Hematopoietic multipotent progenitor cell treated with erythropoietin and hydrocortisone succinate and interleukin-3 and kit ligand, for 6 days (in vitro differentiated cells): ENCODE measurements at places on chromosomes 7 and 10.

DNA sequence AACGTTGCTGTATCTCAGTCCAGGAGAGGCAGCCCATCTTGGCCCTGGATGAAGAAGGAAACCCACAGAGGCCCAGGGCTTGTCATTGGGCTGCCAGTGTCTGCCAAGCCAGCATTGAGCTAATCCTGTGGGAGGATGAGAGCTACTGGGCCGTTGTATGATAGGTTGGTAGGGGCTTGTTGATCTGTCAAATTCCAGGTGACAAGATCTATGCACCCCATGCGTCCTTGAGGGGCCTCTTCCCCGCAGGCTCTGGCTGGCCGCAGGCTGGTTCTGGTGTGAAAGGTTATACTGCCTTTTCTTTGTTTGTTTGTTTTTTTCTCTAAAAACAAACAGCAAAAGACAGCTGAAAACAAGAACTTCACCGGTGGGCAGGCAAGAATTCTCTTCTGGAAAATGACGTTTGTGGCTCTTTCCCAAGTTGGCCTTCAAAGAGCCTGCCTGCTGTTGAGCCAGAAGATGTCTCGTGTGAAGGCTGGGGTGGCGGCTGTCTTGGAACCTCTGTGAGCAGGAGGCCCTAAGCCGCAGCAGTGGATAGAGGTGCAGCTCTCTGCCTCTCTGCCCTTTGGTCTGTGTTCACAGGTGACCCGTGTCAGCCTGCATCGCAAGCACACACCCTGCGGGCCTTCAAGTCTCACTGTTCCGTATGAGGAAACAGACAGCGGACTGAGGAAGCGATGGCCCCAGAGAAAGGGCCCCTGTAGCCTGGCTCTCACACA lies 23.3 kb downstream of the CYP17A1 start:
- DNase-seq: no peak

DNA sequence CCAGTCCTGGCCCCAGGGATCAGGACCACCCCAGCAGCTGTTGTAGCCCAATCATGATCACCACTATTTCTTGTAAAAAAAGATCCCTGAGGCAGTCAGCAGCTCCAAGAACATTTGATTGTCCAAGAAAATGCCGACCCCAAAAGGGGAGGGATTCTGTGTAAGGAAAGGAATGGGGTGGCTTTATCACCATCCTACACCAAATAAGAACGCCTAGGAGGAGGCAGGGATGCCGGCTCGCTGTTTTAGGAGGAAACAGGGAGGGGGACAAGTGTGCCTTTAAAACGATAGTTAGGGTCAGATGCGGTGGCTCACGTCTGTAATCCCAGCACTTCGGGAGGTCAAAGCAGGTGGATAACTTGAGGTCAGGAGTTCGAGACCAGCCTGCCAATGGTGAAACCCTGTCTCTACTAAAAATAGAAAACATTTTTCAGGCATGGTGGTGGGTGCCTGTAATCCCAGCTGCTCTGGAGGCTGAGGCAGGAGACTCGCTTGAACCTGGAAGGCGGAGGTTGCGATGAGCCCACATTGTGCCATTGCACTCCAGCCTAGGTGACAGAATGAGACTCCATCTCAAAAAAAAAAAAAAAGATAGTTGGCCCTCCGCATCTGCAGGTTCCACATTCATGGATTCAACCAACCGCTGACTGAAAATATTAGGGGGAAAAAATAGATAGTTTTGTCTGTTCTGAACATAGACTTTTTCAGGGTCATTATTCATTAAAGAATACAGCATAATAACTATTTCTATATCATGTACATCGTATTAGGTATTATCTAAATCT lies 63.6 kb downstream of the PDIA4 start:
- peak; percentile 27 for DNase-seq

DNA sequence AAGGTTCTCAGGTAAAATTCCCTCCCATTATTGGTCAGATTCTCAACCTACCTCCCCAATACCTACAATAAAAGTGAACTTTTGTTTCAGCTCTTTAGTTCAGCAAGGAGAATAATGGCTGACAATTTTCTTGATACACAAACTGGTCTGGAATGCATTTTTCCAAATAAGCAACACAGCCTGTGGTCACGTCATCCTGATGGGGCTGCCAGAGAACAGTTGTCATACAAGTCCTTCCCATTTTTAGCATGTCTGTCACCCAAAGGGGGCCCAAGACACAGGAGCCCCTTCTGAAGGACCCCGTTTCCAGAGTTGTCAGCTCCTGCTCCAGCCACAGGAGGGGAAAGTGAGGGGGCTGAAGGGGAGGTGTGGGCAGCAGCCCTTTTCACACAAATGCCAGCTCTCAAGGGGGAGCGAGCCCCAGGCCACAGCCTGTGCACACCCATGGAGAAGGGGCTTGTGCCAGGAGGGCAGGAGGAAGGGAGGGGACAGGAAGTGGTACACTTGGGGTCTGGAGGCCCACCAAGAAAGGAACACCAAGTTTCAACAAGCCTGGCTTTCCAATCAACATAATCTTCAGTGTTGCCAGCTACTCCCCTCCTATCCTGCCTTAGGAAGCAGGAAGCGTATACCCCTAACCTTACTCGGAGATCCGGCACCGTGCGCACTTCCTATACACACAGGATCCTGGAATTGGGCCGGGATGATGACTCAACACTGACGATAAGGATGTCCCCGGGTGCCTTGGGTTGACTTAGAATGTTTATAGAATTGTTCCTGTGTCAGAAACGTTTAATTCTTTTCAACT lies 43.4 kb upstream of the PDLIM1 start:
- no peak for DNase-seq

- no peak for DNase-seq
These were observed 166.3 kb upstream of the TMEM196 start for GRCh38 chr7:19939746-19940145.

- DNase-seq: no peak
These were observed 199.4 kb downstream of the KIAA1217 start for GRCh38 chr10:24408365-24408764.

DNA sequence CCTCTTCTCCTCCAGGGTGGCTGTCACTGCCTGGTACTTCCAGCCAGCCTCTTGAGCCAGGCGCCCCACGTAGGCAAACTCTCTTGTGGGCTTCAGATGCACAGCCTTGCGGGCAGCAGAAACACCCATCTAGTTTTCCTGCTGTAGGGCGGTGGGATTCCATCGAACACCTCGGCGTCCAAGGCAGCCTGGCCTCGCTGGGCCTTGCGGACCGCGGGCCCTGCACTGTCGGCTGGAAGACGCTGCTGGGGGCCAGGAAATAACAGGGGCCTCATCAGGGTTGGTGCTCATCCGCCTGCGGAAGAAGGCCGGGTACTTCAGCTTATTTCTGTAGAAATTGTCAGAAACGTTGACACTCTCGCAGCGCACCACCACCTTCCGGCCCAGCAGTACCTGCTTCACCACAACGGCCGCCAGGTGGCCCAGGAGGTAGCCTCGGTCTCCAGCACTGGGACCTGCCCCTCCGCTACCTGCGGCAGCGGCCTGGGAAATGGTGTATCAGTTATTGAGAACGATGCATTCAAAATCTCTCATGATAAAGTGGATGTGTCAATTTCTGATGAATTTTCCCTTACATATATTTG lies 61.1 kb downstream of the WDFY4 start:
- DNase-seq: no peak

- DNase-seq: peak; percentile 67
These were observed 95.0 kb downstream of the ST7 start for GRCh38 chr7:117048114-117048866.

- DNase-seq: no peak
These were observed 26.4 kb upstream of the PRKAR2B start for GRCh38 chr7:107017965-107018719.

DNA sequence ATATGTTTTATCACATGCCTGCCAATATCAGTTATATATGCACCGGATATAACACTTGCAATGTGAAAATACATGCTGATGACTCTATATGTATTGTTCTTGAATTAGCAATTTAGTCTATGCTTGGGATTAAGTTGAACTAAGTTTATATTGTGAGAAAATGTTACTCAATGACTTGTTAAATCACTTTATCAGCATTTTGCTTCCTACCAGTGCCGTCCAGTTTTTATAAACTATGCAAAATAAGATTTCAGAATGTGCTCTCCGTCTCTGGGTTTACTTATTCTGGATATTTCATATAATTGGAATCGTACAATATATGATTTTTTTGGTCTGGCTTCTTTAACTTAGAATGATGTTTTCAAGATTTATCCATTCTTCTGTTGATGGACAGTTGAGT lies 25.5 kb upstream of the SLC26A3 start:
- no peak for DNase-seq

GRCh38 chr10:113980408-113981087 lies 63.1 kb upstream of the ADRB1 start:
- peak; percentile 27 for DNase-seq

GRCh38 chr10:50968386-50969091 lies 83.1 kb upstream of the A1CF start:
- no peak for DNase-seq

DNA sequence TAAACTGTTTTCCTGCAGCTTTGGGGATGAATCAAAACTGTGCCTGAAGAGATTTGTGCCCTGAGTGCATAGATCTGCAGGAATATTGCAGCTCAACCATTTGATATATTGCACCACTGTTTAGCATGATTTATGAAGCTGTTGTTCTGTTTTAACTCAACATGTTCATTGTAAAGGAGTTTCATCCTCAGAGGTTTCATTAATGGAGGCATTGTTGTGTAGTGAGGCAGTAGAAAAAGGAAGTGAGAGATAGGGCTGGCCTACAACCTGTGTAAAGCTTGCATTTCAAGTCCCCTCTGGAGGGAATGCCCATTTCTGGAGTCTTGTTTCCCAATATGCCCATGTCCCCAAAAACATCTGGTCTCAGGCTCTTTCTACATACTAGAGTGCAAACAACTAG lies 67.5 kb downstream of the DNAJC12 start:
- no peak for DNase-seq

- DNase-seq: no peak
These were observed 7.1 kb downstream of the HTRA1 start for GRCh38 chr10:122468307-122468925.

DNA sequence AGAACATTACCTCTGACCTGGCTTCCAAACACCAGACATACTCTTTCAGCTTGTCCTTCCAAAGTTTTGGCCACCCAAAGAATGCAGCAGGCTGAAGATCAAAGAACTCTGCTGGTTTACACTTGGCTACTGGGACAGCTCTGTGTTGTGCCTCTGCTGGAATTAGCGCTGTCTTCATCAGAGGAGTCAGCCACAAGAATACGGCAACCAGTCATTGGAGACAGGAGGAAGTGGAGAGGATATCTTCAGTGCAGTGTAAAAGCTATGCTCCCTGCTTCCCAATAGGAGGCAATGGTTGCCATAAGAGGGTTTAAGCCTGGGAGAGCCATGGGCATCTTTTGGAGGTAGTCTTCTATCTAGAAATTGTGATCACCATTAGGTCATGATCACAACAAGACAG lies 126.7 kb upstream of the WNT16 start:
- no peak for DNase-seq

- peak; percentile 73 for DNase-seq
These were observed 67.9 kb upstream of the PRKCQ start for GRCh38 chr10:6647811-6648526.

GRCh38 chr7:148633761-148634160 lies 43.2 kb downstream of the C7orf33 start:
- DNase-seq: no peak

- DNase-seq: no peak
These were observed 157.7 kb downstream of the PRKAG2 start for GRCh38 chr7:151719031-151719896.

GRCh38 chr7:105587909-105588635 lies 6.8 kb upstream of the EFCAB10 start:
- no peak for DNase-seq

- no peak for DNase-seq
These were observed 27.9 kb downstream of the IFIT5 start for GRCh38 chr10:89442289-89442688.

DNA sequence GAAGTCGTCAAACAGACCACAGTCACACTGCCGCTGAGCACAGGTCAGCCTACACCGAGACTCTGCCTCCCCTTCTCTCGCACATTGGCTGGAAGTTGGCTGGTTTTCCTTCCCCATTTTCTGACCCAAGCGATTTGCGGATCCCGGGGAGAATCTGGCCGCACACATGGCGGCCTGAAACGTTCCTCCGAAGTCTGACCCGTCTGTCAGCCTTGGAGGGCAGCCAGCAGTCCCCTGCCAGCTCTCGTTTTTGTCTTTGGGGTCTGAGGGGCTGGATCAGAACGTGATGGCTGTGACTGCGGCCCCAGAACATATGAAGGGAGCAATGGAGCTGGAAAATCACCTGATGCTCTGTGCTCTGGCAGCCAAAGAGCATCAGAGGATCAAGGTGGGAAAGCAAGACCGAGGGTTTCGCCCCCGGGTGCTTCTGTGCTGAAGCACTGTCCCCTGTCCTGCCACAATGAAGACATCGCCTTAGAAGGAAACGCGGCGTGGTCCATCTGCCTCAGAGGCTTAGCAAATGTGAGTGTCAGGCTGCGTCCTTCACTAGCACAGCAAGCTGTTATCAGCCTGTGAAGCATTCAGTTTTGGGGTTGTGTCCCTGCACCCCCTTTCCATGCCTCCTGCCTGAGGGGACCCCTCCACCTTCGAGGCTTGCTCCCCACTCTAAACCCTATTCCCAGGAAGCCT lies 119.3 kb upstream of the SHH start:
- no peak for DNase-seq

DNA sequence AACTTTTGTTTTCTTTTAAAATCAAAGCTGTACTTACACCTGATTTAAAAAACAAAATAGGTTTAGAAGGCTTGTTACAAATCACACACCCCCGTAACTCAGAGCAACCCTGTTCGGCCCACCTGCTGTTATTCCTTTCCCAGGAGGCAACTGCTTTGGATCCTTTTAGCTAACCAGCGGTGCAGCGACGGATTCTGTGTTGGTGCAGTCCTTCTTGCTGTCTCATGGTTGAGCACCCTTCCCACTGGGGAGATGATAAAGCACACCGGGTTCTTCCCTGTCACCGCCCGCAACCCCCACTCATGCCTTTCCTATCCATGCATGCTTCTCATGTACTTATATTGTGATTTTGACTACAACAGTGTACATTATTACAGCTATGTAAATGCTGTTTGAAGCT lies 24.8 kb upstream of the MKI67 start:
- DNase-seq: no peak

GRCh38 chr10:103637011-103637410 lies 143.5 kb downstream of the NEURL1 start:
- DNase-seq: no peak

DNA sequence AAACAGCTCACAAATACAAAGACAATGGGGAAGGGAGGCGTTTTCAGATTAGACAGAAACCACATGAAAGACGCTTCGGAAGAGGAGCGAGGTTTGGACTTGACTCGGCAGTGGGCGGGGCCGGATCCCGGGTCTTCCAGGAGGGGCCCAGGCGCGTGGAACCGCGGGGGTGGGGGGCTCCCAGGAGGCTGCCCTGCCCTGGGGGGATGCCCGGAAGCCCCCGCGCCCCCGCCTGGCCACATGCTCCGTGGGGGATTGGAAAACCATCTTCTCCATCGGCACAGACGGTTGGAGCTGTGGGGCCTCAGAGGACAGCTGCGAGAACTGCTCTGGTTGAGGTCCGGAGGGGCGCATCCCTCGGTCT lies 186.0 kb upstream of the SHH start:
- no peak for DNase-seq

DNA sequence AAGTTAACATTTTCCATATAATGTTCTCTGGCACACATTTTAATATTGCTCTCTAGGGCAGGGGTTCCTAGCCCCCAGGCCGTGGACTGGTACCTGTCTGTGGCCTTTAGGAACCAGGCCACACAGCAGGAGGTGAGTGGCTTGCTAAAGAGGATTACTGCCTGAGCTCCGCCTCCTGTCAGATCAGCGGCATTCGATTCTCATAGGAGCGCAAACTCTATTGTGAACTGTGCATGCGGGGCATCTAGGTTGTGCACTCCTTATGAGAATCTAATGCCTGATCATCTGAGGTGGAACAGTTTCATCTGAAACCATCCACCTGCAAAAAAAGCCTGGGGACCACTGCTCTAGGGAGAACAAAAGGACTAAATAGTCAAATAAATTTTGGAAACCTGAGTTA lies 65.7 kb downstream of the EXOC6 start:
- DNase-seq: no peak
